ENCODE measurements at places on chromosomes 7 and 10.

DNA sequence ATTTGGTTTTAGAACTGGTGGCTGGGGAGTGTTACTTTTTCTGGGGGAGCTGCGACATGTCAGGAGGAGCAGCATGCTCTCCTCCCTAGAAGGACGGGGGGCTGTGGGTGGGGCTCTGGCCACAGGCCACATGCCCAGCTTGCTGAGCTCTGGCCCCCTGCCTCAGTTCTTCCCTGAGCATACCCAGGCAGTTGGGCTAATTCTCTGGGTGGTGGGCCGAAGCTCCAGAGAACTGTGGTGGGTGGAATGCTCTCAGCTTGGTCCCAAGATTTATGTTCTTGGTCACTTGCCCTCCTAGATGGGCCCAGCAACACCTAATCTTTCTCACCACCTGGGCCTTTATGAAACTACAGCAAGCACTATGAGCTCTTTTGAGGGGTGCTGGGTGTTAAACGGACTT is 5.1 kb upstream of the ZNF775 start:
- DNase-seq: no peak

GRCh38 chr10:93599335-93599734 is 1.7 kb downstream of the RBP4 start:
- no peak for DNase-seq

- no peak for DNase-seq
These were observed 16.0 kb downstream of the UBE2D1 start for GRCh38 chr10:58350619-58351323.

GRCh38 chr10:98470850-98471249 is 24.1 kb upstream of the HPS1 start:
- no peak for DNase-seq

GRCh38 chr10:120493411-120494312 is 36.6 kb downstream of the PLPP4 start:
- no peak for DNase-seq

GRCh38 chr7:46279290-46279689 is 358.2 kb upstream of the IGFBP3 start:
- DNase-seq: no peak

GRCh38 chr10:79147796-79148451 is 79.2 kb downstream of the ZMIZ1 start:
- DNase-seq: no peak

DNA sequence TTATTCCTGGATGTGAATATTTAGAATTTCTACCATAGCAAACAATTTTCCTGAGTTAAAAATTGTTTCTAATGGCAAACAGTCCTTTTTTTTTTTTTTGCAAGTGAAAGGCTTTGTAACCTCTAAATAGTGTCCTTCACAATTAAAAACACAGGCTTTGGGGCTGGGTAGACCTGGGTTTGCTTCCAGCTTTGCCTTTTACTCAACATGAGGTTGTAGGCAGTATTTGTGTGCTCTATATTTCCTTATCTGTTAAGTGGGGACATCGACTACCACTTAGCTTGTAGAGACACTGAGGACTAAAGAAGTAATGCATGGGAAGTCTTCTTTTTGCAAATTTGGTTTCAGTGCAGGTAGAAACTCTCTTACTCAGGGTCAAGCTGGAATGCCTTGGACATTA is 169.4 kb upstream of the GRB10 start:
- no peak for DNase-seq

DNA sequence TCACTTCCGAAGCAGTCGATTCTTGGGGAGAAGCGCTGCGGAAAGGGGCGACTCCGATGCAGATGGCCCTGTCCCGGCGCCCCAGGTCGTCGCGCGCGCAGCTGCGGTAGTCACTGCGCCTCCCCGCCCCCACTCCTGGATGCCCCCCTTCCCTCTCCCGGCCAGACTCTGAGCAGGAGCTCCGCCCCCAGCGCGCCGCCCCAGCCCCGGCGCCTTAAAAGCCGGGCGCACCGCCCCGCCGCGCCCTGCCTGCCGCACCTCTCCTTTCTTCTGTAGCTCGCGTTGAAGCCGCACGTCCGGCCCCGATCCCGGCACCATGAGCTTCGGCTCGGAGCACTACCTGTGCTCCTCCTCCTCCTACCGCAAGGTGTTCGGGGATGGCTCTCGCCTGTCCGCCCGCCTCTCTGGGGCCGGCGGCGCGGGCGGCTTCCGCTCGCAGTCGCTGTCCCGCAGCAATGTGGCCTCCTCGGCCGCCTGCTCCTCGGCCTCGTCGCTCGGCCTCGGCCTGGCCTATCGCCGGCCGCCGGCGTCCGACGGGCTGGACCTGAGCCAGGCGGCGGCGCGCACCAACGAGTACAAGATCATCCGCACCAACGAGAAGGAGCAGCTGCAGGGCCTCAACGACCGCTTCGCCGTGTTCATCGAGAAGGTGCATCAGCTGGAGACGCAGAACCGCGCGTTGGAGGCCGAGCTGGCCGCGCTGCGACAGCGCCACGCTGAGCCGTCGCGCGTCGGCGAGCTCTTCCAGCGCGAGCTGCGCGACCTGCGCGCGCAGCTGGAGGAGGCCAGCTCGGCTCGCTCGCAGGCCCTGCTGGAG is at the start of gene INA:
Gene INA (plus strand): TSS at position 243 of the 817 bp plus-strand sequence. CDS start 74 bp downstream, at position 317.
- DNase-seq: no peak

DNA sequence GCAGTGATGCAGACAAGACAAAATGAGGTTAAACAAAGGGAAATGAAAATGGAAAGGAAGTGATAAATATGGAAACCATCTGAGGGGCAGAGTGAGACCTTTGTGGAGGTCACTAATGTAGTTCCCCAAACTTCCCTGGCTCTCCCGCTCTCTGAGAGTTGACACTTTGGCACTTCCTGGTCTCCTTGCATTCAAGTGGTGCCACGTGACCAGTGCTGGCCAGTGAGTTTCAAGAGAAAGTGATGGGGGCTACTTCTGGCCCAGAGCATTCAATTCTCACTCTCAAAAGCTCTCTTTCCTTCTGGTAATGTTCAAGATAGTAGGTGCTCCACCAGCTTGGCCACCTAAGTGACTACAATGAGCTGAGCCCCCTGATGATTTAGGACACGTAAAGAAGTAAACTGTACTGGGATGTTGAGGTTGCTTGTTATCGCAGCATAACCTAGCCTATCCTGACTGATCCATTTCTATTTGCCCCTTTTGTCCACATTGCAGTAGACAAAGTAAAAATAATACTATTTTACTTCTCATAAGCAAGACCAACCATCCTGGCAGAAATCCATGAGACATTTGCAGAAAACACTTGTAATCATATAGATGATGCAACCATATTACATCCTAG is 242.0 kb upstream of the YAE1 start:
- DNase-seq: no peak

- no peak for DNase-seq
These were observed 178.8 kb upstream of the ANKRD30A start for GRCh38 chr10:36946598-36946997.

Data from CD4-positive, alpha-beta T cell treated with Interferon alpha-2 for 1 hour (primary cell).